Cardiac fibroblast (primary cell): ENCODE measurements at places on chromosomes 5 and 9.

- DNase-seq, result peak; percentile 58
Observed at GRCh38 chr9:121637713-121638220, 13.7 kb upstream of the DAB2IP start.

- peak; percentile 92 for DNase-seq
Observed at GRCh38 chr9:91589101-91589553, 165.5 kb upstream of the NFIL3 start.

DNA sequence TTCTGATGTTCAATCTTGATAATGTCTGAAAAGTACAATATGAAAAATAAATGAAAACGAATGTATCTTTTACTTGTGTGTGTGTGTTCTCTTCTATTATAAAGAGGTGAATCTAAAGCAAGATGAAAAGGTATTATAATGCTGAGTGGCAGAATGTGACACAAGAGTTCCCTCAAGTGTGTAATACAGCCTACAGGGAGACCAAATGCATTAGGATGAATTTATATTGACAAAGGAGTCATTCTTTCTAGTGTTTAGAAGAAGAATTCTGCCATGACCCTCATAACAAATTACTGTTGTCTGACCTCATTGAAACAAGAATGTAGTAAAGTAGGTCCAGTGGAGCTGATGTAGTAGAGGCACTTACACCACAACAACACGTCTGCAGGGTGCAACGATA, 1119.0 kb upstream of the CDH10 start:
- no peak for DNase-seq

DNA sequence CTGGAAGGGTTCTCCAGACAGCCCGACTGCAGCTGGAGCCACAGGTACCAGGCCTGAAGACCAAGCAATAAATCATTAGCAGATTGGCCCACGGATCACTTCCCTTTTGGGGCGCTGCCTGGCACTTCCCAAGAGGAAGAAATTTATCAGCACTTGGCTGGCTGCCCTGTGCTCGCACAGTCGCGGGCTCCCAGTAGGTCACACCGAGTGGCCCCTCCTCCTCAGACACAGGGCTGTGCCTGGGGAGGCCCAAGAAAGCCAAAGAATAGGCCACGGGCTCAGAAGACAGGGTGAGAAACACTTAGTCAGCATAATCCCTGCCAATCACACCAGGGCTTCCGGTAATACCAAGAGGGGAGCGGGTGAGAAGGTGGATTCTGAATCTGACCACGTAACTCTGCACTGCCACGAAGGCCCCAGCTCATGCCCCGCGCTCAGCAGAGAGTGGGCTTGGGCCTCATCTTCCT, 115.7 kb upstream of the MSX2 start:
- DNase-seq, result no peak

GRCh38 chr5:77635067-77635916, 3.2 kb downstream of the OTP start:
- DNase-seq, result no peak

DNA sequence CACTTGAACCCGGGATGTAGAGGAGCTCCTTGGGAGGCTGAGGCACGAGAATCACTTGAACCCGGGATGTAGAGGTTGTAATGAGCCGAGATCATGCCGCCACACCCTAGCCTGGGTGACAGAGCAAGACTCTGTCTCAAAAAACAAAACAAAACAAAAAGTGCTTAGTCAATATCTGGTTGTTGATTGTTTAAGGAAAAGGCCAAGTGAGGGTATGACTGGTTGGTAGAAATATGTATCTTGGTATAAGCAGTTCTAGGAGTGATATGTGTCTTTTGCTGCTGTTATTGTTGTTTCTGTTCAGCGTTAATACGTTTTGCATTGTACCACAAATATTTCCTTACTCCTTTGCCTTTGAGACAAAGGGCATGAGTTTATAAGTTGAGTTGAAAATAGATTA, 210.7 kb upstream of the DMRT1 start:
- DNase-seq, result no peak

GRCh38 chr5:66406761-66407336, 189.3 kb upstream of the MAST4 start:
- DNase-seq, result no peak

DNA sequence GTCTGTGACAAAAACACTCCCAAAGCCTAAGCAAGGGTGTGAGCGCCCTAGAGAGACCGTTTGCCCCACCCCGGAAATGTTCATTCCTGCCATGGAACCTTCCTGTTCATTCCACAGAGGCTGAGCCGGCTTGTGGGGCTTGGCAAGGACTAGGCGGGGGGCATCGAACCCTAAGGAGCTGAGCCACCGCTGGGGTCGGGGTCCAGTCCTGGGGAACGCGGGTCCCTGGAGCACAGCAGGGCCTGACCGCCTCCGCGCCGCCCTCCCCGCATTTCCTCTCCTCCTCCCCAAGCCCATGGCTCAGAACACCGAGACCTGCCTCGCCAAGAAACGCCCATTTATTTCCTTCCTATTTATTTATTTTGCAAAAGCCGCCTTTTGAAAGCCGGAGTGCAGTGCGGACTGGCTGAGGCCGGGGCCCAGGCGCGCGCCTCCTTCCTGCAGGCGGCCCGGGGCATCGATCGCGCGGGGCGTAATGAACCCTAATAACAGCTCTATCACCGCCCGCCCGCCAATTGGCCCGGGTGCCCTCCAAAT, 228.9 kb upstream of the IRX4 start:
- DNase-seq, result no peak

DNA sequence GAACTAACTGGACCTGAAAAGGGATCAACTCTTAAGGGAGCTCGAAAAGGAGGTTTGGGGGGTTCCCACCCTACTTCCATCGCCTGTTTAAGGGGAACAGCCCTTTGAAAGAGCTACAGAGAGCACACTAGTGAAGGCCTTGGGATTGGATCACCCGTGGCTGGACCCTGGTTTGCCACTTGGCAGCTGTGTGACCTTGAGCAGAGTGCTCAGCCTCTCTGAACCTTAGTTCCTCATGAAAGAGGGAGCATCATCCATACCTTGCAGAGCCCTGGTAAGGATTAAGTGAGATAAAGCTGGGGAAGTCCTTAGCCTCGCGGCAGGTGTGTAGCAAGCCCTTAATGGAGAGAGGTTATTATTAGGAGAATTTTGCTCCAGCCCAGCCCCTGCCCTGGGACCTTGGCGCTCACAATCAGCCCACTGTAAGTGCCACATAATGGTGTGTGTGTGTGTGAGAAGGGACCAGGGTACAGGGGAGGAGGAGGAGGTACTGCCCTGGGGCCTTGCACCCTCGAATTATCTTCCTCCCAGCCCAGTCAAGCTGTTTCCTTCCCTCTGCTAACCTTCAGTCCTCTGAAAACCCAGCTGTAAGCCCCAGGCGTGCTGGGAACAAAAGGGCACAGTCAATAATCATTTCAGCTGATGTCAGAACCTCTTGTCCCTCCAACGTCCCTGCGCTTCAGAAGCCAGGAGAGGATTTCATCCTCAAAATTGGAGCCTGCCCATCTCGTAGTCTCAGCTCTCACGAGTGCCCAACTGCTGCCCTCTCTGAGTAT, 42.9 kb downstream of the FOXI1 start:
- DNase-seq, result no peak

GRCh38 chr5:67015541-67016191, 180.9 kb downstream of the CD180 start:
- peak; percentile 64 for DNase-seq

DNA sequence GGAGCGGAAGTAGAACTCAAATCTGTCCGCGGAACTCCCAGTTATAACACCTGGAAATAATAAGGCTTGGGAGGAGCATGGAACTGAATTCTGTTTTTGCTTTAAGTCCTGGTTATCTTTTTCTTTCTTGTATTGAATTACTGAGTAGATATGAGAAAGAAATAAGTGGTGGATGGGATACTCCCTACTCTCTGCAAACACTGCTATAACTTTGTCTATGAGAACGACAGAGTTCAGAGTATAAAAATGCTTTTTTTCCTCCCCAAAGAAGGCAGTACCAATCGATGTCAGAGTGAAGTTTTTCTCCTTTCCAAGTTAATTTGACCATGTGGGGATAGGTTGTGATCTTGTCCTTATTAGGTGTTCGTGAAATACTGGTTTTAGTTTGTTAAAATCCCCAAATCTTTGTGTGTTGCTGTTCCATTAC, 1.2 kb downstream of the RIC1 start:
- DNase-seq, result peak; percentile 54

DNA sequence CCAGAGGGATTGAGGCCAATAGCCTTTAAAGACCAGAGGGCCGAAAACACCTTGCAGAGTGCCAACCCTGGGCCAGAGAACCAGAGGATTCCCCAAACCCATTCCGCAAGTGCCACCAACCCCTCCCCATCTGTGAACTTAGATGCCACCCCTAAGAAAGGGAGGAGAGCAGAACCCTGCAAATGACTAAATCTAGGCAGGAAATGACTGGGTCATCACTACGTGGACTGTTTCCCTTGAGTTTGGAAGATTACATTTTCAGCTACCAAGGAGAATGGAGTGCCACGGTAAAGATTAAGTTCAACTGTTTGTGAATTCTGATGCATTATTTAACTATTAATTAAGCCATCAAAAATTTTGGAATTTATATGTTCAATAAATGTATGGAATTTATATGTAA, 142.8 kb downstream of the ENC1 start:
- DNase-seq, result peak; percentile 59

GRCh38 chr5:179269781-179270543, 75.3 kb downstream of the ADAMTS2 start:
- no peak for DNase-seq

DNA sequence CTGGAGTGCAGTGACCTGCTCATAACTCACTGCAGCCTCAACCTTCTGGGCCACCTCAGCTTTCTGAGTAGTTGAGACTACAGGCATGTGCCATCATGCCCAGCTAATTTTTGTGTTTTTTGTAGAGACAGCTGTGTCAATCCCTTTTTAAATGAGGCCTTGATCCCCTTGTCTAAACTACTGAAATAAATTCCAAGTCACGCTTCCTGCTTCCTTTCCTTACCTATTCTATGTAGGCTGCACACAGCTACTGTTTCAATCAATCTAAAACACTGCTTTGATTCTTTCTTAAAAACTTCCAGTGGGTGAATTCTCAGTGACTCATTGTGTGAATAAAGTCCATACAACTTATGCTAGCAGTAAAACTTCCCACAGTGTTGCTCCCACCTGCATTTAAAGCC, 2.9 kb upstream of the C7 start:
- no peak for DNase-seq

DNA sequence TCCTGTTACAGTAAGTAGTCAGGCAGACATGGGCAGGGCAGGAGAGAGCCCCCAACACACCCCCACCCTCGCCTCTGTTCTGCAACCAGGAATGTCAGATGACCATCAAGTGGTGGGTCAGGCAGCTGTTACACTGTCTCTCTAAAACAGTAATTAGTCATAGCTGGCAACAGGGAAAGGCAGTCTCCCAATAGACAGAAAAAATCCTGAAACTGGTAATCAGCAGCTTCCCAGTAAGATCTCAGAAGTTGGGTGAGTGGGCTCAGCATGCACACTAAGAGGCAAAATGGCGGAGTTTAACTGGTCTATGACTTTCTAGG, 90.2 kb downstream of the C5orf15 start:
- no peak for DNase-seq

DNA sequence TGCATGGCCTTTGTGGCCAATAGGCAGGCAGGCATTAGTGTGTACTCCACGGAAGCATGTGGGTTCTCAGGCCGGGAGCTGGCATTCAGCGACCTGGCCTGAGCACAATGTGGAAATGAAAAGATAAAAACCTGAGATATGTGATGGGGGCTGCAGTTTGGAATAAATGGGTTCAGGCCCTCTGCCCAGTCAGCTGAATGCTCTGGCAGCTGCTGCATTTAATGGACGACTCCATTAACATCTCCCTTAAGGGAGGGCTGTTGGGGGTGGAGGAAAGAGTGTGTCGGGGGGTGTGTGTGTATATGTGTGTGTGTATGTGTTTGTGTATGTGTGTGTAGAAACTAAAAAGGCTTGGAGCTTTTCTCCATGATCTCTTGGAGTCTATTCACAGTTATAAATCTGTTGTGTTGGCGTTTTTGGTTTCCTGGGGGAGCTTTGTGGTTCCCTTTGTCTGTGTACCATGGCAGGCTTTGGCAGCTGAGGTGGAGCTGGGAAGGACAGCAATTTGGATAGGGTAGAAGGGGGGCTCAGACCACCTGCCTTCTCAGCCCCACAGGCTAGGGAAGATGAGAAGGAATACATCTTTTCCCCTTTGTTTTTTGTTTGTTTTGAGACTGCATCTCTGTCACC, 27.3 kb upstream of the HSPA9 start:
- no peak for DNase-seq

DNA sequence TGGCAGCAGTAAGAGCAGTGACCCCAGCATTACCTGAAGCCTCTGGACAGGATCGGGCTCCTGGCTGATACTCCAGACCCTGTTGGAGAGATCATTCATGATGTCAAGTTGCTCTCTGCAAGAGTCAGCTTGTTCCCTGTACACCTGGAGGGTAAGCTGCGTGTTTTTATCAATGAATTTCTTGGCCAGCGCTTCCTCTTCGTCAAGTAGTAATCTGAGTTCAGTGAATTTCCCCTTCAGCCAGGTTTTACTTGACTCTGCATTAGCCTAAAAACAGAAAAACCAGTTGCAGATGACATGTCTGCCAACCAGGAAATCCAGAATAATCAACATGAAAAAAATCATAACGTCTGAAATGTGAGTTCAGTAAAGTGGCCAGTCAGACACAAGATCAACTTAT, 19.1 kb downstream of the TRIM14 start:
- no peak for DNase-seq

DNA sequence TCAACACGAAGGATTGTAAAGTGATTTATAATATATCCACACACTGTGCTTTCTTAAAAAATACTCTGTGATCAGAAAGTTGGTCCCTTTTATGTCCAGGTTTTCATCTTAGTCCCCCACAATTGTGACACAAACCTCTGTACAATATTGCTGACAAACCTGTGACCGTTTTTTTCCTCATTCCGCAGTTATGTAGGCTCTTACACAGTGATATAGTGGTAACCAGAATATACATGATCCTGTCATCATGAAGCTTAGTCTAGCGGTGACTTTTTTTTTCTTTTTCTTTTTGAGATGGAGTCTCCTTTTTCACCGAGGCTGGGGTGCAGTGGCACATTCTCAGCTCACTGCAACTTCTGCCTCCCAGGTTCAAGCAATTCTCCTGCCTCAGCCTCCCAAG, 8.7 kb downstream of the ANP32B start:
- no peak for DNase-seq

DNA sequence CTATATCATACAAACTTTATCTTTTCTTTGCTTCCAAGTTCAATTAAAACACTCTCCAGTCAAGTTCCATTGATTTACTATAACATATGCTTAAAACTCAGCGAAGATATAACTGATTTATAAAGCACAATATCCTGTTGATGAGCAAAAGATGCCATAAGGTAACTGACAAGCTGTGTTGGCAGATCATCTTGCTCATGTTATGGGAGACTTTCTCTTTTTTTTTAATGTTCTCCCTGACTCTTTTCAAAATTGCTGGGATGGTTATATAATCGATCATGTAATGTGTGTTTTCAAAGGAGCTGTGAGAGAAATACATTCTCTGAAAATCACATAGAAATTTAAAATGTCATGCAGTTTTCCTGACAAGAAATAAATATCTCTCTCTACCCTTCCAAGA, 293.5 kb downstream of the MED10 start:
- DNase-seq, result no peak
